ENCODE measurements at places on chromosomes 4 and X. TPM values are rescaled to one million over a fixed set of nuclear protein-coding genes. Genes with fewer than 3 reads are reported as not detected.

GRCh38 chr4:117777721-117778120 is 256.6 kb upstream of the NDST3 start:
- no peak for DNase-seq

- no peak for DNase-seq
Measured at GRCh38 chr4:5561286-5561685, 147.1 kb downstream of the EVC2 start.

DNA sequence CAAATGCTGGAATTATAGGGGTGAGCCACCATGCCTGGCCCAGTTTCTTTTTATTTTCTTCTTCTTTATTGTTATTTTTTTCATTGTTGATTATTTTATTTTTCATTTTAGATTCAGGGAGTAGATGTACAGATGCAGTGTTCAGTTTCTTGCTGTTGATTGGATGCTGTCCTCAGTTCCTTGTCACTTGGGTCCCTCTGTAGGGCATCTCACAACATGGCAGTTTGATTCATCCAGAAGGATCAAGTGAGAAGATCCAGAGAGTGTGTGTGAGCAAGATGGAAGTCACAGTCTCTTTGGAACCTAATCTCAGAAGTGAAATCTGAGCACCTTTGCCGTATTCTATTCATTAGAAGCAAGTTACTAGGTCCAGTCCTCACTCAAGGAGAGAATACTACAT is 20.9 kb downstream of the HMGB3 start:
- DNase-seq: no peak

DNA sequence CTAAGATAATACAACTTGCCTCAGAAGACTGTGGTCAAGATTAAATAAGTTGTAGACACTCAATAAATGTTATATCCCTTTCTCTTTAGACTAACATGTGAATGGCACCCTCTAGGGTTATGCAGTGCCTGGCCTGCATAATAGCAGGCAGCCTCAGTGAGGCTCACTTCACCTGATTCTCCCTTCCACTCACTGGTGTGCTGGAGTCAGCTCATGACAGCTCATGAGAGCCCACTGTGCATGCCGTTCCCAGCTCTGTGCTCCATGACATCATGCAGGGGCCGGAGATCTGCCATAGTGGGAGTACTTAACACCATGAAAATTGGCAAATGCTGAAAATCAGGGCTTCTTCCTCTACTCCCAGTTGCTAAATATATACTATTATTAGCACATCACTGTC is 64.5 kb downstream of the TEC start:
- no peak for DNase-seq

GRCh38 chrX:18065956-18066355 is 154.7 kb downstream of the BEND2 start:
- no peak for DNase-seq

DNA sequence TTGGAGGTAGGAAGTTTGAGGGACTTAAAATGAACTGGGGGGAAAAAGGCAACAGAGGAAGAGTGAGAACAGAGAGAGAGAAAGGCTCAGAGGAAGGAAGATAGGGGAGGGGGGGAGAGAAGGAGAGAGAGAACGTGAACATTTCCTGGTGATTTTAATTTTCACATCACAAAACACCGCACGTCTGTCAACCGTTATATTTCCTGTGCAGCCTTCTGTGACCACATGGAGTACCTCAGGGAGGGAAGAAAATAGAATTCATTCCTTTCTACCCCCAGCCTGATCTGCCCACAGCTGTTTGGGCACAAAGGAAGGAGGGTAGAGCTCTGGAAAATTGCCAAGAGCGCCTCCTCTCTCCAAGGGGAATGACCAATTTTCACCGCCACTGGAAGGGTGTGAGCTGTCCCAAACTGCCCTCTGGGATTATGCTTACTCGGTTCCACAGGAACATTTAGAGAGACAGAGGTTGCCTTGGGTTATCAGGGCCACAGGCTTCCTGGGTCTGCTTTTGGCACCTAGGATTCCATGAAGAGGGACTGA is 135.7 kb upstream of the MAMLD1 start:
- no peak for DNase-seq

- DNase-seq: no peak
Measured at GRCh38 chr4:94334476-94334875, 8.2 kb downstream of the HPGDS start.

GRCh38 chrX:1477229-1477628 is 24.5 kb upstream of the ASMTL start:
- no peak for DNase-seq

- DNase-seq: no peak
Measured at GRCh38 chr4:3387943-3388361, 53.8 kb upstream of the HGFAC start.

- peak; percentile 35 for DNase-seq
Measured at GRCh38 chr4:56681158-56681852, at the start of gene HOPX. Gene HOPX (minus strand): TSS chr4:56681296. CDS start chr4:56657816, 23,480 bp downstream.

The SPIN2A gene
- 3.3 TPM for total RNA-seq

The FGF2 gene
- not detected for total RNA-seq

The TMEM271 gene
- not detected for total RNA-seq
